ENCODE measurements at places on chromosomes 5 and 9.

DNA sequence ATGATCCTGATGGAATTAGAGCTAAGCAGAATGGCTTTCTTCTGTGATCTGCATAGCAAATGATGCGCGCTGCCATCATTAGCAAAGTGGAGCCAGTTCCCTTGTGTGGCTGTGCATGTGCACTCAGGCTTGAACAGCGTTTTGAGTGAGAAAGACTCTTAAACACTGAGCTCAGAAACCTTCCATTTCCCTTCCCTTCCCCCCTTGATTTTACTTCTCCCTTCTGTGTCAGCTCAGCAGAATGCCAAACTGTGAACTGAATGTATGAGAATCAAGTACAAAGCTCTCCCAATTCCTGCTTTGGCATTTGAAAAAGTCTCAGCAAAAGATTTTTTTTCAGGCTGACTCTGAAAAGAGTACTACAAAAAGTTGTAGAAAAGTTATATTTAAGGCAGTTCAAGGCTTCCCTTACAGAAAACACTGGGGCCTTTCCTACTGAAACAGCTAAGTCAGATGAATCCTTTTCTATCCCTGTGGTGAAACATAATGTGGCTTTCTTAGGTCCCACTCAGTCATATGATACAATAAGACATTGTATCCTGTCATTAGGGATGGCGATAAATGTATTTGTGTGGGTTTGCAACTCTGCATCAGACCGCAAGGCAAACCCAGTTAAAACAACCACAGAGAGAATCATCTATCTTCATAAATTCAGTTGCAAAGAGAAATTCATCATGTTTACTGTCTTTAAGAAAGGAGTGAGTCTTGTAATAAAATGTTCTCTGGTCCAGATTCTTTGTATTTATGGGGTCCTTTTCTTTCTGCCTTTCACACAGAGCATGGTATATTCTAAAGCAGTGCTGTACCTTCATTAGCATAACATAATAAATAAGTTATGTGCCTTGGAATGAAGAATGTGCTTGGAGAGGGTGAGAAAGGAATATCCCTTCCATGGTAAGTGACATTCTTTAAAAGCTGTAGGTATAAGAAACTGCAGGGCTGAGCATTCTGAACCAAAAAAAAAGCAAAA lies 222.6 kb downstream of the CAAP1 start:
- no peak for DNase-seq

DNA sequence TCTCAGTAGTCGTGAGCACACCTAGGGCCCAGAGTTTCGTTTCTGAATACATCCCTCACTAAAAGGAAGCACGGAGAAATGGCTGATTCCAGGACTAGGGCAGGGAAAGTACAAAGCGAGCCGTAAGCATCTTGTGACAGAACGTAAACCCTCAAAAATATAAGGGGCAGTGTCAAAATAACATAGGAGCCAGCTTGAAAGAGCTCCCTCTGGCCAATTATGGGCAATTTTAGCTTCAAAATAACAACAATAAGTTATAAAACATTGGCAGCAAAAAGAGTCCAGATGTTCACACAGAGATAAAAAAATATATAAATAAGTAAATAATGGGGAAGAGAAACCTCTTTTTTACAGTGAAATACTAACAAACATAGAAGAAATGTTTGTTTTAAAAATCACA lies 18.5 kb upstream of the GLIS3 start:
- DNase-seq, result no peak

- DNase-seq, result no peak
These were observed 396.5 kb upstream of the TNC start for GRCh38 chr9:115514454-115514853.

- no peak for DNase-seq
These were observed 398.6 kb downstream of the PSAT1 start for GRCh38 chr9:78695519-78695918.

DNA sequence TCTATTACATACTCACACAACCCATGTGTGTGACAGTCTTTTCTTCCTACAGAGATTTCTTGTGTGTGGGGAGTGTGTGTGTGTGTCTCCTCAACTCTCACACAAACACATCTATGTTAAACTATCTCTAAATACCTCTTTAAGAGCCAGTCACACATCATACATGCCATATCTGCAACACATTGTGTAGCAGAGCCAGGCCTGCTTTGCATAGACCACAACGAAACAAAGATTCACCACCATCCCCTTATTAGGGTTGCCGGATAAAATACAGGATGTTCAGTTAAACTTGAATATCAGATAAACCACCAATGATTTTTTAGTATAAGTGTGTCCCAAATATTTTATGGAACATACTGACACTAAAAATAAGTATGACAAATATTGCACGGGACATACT lies 2.3 kb downstream of the FAM170A start:
- DNase-seq, result no peak

DNA sequence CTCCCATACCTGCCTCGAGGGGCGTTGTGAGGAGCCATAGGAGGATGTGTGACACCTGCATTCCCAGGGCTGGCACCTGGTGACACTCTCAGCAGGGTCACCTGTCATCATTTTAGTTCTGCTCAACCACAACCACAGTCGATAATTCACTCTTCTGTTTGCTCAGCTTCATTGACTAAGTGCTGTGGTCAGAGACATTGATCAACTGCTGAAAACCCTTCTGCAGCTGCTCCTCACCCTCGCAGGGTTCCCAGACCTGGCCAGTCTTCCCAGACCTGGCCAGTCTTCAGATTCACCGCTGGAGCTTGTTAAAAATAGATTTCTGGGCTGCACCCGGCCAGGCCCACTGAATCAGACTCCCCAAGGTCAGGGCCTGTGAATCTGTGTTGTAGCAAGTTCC lies 92.8 kb downstream of the MVB12B start:
- DNase-seq, result no peak

DNA sequence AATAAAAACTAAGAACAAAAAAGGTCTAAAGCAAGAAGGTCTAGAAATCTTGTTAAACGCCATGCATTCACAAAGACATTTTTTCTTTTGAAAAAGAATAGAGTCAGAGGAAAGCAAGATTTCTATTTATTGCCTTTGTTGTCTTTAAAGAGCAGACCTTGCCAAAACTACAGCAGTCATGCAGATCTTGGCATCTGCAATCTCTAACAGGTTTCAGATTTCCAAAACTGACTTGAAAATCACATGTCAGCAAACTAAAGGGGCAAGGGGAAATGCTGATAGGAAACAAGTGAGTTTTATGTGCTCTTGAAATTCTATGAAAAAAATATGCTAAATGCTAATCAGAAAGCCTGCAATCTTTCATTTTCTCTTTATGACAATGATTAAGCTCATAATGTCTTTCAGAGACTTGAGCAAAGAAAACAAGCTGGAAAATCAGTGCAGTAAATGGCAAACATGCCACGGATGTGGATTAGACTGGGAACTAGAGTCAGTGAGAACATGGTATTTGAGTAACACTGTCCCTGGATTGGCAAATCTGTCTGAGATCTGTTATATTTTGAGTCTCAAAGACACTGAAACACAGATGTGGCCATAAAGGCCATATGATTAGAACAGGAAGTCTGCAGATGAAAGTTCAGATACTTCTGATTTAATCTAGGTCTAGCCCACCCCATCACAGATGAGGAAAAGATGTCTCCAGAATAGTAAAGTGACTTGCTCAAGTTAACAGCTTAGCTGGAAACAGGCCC lies 361.4 kb upstream of the RPS23 start:
- DNase-seq, result no peak

DNA sequence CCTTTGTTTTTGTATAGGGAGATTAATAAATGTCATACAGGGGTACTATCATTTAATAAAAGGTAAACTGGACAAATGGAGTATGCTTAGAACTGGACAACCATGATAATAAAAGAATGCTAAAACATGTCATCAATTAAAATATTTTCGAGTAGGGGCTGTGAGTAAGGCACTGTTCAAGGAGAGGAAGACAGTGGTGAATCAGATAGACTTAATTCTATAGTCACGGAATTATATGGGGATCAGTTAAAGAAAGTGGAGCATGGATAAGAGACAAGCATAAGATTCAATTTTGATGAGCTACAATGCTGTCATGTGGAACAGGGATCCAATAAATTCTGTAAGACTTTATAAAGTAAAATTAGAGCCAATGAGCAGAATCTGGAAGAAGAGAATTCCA lies 104.5 kb downstream of the HMHB1 start:
- DNase-seq, result no peak

- DNase-seq, result no peak
These were observed 2.6 kb downstream of the ZNF79 start for GRCh38 chr9:127426756-127427155.

Data from activated naive CD8-positive, alpha-beta T cell treated with anti-CD3 and anti-CD28 coated beads, Interleukin-2, amount 50 U/mL, for 16 hours (primary cell).